Calu3 (cell line): ENCODE measurements at places on chromosomes 13 and 19.

DNA sequence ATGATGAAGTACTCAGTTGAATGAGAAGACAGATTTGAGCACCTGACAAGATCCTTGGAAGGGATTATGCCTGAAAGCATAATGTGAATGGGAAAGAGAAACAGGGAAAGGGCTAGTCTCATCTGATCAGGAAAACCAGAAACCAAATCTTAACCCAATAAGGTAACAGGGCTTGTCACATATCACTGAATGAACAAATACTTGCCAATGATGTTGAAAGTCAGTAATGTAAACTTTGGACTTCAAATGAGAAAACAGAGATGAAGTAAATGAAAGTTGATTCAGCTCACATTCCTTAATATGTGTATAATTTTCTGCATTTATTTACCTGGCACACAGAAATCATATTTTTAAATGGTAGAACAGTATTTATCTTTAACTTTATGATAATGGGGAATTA, 480.0 kb downstream of the KCTD12 start:
- no peak for DNase-seq

DNA sequence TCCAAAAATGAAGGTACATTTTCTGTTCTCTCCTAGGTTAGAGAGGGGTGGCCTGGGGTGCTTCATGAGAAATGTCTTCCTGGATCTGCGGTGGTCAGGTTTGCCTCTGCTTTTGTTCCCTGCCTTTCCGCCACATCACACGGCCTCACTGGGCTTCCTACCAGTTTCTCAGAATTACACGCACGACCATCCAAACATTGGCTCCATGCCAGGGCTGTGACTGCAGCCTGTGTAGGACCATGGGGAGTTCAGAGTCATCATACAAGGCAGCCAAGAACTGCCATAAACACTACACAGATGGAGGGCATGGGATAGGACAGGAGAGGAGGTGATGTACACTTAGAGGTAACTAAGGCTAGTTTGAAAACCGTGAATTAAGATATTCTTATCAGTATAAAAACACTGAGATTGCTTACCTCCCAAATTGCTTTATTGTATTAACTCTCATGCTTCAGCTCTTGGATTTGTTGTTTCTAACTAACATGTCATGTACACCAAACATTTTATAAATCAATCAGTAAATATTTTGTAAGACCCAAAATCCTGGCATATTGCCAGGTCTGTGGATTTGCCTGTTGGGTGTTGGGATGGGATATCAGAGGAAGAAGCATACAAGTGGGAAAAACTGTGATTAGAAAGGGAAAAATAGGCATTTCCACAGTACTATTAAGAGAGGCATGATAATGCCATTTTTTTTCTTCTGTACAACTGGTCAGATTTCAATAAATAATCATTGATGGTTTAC, 45.2 kb downstream of the CDADC1 start:
- DNase-seq: no peak

- DNase-seq: no peak
Measured at GRCh38 chr13:99859178-99860177, 112.1 kb downstream of the ZIC5 start.

DNA sequence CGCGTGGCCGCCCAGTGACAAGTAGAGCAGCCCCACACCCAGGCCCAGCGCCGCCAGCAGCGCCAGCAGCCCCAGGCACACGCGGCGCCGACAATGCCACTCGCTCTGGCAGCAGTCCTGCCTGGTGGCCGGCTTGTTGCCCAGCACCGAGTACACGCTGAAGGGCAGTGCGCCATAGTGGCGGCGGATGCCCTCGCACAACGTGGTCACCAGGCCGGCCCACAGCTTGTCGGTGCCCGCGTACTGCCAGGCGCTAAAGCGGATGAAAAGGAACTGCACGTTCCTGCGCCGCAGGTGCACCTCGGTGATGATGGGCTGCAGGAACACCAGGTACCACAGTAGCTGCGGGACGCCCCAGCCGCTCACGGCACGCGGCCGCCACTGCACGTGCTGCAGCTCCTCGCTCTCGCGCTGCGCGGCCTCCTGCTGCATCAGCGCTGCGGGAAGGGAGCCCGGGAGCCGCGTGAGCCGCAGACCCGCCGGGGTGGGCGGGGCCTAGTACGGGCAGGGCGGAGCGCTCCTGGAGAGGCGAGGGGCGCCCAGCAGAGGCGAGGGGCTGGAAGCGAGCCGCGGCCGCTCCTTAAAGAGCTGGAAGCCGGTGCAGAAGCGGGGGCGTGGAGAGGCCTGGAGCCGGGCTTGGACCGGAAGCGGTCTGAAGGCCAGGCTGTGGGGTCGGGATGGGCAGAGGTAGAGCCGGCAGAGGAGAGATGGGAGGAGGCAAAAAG, 7.3 kb downstream of the NKPD1 start:
- DNase-seq: no peak

DNA sequence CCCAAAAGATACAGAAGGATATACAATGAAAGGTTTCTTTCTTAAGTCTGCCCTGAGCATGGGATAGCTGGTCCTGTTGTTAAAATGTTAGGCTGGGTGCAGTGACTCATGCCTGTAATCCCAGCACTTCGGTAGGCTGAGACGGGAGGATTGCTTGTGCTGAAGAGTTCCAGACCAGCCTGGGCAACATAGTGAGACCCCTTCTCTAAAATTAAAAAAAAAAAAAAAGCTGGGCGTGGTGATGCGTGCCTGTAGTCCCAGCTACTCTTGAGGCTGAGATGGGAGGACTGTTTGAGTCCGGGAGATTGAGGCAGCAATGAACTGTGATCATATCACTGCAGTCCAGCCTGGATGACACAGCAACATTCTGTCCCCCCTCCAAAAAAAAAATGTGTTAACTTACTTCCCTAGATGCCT, 52.5 kb upstream of the SHKBP1 start:
- no peak for DNase-seq

GRCh38 chr19:2064788-2065524, 13.9 kb upstream of the MKNK2 start:
- DNase-seq: no peak

DNA sequence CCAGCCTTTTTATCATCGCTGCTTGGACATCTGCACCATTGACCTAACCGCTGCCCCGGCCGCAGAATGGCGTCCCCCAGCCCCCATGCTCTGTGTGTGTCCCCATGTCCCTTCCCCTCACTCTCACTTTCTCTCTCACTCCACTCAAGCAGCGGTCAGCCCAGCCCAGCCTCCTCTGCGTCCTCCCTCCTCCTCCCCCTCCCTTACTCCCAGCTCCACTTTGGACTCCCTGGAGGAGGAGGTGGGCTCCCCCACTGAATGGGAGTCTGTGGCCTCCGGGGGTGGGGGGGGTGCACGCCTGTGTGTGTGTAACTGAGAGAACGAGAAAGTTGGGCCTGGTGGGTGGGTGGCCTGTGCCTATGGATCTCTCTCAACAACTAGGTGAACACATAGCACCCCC, 2.2 kb downstream of the MAP2K7 start:
- DNase-seq: no peak

DNA sequence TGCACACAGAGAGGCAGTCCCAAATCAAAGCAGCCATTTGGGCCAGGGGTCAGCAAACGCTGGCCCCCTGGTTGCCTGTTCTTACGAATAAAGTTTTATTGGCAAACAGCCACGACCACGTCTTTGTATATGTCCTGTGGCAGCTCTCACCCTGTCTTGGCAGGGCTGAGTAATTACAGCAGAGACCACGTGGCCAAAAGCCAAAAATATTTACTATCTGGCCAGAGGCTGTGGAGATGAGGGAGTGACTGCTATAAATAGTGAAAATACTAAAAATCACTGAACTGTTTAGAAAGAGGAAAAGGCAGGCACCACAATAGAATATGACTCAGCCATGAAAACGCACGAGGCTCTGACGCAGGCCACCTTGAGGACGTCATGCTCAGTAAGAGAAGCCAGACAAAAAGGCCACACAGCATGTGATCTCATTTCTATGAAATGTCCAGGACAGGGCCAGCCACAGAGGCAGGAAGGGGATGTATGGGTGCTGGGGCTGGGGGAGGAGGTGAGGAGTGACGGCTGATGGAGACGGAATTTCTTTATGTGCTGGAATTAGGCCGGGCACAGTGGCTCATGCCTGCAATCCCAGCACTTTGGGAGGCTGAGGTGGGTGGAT, 29.4 kb downstream of the SMIM24 start:
- peak; percentile 16 for DNase-seq

DNA sequence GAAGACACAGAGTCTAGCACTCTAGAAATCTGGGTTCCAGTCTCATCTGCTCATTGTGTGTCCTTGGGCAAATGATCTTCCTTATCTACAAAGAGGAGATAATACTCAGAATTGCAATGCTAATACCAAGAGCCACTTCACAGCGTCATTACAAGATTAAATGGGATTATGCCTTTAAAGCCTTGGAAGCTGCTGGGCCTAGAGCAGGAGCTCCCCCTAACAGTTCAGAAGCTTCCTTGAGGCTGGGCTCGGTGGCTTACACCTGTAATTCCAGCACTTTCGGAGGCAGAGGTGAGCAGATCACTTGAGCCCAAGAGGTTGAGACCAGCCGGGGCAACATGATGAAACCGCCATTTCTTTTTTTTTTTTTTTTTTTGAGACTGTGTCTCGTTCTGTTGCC, 27.6 kb downstream of the AP2S1 start:
- DNase-seq: no peak

- DNase-seq: peak; percentile 66
Measured at GRCh38 chr19:48608798-48609263, 2.3 kb downstream of the SPACA4 start.

DNA sequence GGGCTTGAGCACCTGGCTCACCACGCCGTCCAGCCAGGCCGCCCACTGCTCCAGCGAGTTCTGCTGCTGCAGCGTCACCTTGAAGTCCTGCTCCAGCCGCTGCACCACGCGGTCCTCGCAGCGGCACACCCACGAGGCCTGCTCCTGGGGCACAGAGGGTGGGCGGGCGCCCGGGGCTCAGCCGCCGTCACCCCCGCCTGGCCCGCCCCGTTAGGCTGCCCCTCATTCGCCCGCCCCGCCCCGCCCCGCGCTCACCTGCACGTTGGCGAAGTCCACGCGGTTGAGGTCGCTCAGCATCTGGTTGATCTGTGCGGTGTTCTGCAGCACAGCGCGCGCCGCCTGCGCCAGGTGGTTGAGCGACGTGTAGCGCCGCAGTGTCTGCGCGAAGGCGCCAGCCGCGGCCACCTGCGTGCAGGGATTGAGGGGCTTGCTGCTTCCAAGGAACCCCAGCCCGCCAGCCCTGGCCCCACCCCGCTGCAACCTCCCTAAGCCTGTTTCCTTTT, 11.3 kb downstream of the DCAF15 start:
- DNase-seq: no peak

DNA sequence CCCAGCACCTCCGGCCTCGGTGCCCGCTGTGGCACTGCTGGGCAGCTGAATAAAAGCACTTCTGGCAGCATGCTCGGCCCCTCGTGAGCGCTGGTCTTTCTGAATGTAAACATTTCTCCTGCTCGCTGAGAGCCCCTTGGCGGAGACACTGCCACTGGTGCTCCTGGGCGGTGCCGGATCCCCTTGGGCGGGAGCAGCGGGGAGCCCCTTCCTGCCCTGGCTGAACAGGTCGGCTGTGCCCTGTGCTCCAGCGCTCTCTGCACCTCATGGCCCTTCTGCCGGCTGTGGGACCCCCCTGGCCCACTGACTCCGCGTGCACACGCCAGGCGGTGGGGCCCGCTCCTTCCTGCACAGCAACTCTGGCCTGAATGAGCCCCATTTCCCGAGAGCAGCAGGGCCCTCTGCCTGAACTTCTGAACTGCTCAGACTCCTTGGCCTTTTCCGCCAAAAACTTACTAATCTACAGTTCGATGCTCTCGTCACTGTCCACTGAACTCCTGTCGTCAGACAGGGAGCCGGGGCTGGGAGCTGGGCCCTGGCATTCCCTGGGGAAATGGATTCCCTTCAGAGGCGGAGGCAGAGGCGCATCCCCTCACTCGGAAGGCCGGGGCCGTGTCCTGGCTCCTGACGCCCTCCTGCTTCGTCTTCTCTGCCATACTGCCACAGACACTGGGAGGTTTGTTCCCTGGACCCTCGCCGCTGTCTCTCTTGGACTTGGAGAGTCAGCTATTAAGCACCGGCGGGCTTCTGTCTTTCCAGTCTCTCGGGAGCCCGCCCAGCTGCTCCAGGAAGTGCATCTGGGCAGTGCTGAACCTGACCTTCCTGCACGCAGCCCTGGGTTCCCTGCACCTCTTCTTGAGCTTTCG, 14.2 kb downstream of the RB1 start:
- no peak for DNase-seq

DNA sequence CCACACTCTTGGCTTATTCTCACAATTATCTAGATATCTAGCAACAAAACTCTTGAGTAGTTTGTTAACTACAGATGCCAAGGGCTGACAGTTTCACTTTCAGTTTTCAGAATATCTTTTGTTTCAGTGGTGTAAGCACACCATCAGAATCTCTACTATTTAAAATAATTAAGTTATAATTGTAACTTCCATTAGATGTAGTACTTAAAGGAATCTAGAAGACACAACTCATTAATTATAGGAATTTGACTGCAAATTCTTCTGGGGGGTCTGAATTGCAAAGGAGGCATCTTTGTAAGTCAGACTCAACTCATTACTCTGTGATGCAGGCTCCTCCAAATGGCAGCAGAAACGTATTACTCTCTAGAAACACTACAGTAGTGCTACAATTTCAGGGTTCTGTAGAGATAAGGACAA, 44.9 kb upstream of the USPL1 start:
- no peak for DNase-seq

DNA sequence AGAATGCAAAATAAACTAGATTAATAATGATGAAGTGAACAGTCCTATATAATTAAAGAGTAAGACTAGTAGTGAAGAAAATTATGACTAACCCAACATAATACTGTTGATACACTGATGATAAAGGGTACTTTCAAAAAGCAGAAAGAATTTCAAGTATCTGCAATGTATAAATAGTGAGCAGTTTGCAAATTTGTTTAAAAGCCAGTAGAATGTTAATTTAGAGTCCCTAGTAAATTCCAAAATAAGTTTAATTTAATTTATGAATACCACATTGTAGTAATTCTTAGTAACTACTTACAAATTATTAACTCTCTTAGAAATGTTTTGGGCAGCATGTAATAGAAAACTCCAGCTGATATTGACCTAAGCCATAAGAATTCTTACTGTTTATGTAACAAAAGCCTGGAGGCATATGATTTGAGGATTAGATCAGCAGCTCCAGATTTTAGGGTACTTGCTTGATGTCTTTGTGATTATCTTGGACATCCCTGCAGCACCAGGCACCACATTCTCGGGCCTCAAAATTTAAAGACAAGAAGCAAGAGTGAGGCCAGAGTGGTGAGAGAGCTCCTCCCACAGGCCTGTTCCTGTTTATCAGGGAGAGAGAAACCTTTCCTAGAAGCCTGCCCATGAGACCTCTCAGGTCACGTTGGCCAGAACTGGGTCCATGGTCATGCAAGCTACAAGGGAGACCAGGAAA, 67.6 kb upstream of the TDRD3 start:
- DNase-seq: peak; percentile 19
